ENCODE measurements at places on chromosomes 2 and 18.

GRCh38 chr18:23503963-23504344 lies 643 bp downstream of the RMC1 start:
- peak; percentile 27 for DNase-seq

DNA sequence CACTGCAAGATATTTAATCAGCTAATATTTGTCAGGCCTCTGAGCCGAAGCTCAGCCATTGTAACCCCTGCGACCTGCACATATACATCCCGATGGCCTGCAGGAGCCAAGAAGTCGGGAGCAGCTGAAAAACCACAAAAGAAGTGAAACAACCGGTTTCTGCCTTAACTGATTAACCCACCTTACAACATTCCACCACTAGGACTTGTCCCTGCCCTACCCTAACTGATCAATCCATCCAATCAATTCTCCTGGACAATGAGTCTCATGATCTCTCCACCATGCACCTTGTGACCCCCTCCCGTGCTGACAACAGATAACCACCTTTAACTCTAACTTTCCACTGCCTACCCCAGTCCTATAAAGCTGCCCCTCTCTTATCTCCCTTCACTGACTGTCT lies 945.4 kb upstream of the GYPC start:
- no peak for DNase-seq

DNA sequence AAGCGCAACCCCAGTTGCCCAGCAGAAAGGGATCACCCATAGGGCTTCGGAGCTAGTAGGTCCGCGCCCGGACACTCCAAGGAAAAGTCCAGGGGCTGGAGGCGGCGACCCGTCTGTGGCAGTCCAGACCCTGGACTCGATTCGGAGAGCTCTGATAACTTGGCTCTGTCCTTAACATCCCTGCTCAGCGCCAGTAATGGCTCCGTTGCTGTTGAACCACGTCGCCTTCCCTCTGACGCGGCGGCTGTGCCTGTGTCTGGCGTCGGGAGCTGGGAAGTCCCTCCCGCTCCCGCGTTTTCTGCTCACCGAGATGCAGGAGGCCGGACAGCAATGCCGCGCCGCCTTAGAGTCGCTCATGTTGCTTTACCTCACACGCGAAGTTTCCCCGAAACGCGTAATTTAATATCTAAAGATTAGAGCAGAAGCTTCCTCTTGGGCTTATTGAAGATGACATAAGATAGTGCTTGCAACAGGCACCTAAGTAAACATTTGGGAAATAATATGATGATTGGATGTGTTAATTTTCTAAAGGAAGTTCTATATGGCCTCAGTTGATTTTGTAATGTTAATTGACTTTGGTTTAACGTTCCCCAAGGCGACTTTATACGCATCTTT lies 1.3 kb upstream of the ZBTB14 start:
- DNase-seq = peak; percentile 76

DNA sequence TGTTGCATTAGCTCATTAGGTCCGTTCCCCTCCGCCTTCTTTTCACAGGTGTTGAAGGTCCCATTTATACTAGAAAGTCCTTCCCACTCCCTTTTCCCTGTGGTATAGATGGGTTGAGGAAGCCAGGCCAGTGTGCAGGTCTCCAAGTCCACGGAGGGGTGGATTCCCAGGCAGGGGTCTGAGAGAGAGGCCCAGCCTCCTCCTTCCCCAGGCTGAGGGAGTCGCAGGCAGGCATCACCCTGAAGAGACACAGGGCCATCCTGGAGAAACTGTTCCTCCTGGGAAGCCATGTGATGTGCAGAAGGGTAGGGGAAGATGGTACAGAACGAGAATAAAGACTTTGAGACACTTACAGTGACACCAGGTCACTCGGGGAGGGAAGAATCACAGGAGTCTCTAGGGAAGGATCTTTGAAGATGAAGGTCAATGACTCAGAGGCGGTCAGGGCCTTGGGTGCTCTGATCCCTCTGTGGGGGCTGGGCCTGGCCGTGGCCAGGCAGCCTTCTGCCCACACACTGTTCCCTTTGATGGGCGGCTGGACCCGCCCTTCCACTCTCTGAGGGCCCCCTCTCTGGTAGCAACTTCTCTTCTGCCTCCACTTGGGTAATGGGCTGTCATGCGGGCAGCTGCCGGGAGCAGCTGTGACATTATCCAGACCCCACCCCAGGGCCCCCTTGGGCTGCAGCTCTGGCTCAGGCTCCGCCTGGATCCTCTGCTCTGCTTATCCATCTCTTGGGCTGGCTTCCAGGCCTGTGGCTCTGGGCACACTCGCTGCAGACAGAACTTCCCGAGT lies 45.1 kb downstream of the RHOB start:
- no peak for DNase-seq

- no peak for DNase-seq
Measured at GRCh38 chr18:6207941-6208340, 206.8 kb downstream of the L3MBTL4 start.

DNA sequence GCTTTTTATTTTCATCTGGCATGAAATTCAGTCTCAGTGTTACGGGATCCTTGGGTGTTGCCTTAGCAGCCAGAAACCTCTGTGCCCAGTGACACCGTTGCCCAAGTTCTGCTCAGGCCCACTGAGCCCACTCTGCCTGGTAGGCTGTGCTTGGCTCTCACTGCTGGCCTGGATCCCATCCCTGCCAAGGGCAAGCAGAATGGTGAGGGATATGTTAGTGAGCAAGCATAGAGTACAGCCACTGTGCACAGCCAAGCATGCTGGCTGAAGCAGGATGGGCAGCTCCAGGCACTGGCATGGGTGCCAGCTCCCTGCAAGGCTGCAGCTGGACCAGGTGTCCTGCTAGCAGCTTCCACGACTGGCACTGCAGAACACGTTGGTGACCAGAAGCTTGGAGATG lies 194.7 kb upstream of the TFPI start:
- DNase-seq = no peak

- peak; percentile 52 for DNase-seq
Measured at GRCh38 chr2:190838492-190838910, 42.1 kb upstream of the GLS start.

DNA sequence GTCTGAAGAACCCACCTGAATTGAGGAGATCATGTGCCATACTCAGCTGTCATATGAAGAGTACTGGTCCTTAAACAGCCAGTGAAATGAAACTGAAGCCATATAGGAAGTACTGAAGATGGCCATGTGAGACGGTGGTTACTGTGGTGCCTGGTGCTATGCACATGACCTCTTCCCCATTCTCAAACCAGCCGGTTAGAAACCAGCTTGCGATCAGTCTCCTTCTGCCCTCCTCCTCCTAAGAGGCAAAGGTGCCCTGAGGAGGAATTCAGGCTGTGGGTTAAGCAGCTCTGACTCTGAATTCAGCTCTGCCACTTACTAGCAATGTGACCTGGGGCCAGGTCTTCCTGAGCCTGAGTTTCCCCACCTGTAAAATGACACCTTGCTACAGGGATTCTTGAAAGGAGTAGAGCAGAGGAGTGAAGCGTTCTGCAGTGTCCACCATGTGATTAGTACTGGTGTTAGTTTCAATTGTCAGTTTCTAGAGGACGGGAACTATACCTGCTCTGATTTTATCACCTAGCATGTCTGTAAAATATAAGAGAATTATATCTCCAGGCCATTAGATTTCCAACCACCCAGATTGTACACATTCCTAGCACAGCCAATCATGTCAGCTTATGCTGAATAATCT lies 5.1 kb downstream of the FECH start:
- no peak for DNase-seq

DNA sequence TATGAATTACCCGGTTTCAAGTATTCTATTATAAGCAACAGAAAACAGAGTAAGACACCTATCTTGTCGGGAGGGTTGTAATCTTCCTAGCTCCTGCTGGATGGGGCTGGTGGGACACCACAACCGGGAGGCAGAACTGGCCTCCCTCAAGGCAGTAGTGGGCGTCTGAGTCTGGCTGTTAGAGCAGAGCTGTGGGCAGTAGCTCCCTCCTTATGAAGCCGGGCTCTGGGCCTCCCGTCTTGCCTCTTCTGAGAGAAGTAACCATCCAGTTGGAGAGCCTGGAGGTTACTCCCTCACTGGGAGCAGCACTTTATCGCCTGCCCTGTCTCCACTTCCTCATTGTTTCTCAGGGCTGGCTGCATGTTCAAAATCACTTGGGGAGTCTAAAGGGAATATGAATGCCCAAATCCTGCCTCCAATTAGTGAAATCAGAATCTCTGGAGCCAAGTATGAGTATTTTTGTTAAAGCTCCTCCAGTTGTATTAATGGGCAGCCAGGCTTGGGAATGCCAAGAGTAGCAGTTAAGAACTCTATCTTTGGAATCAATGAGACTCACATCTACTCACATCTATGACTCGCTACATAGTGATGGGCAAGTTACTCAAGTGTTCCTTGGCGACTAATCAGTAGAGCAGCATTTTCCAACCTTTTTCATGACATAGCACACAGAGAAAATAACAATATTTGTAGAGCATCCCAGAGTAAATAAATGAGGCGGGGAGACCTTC lies 27.3 kb upstream of the NRP2 start:
- DNase-seq = no peak

- DNase-seq = no peak
Measured at GRCh38 chr2:217839073-217839749, 163.6 kb downstream of the TNS1 start.

- DNase-seq = no peak
Measured at GRCh38 chr2:237254369-237254861, 159.5 kb downstream of the COL6A3 start.

DNA sequence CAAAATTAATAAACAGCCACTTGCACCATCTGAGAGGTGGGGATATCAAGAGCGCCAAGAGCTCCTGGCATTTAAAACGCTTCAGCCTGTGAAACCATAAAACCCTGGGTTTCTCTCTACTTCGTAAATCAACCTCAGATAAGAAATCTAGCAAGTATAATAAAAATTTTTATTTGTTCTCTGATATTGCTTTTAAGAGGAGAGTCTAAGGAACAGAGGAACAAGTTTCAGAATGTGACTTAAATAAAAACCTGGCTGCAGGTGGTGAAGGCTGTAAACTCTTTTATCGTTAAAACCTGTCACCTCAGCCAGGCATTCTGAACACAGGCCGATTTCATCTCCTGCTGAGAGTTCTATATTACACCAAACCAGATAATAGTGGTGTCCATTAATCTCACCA lies 9.9 kb downstream of the DYTN start:
- no peak for DNase-seq

DNA sequence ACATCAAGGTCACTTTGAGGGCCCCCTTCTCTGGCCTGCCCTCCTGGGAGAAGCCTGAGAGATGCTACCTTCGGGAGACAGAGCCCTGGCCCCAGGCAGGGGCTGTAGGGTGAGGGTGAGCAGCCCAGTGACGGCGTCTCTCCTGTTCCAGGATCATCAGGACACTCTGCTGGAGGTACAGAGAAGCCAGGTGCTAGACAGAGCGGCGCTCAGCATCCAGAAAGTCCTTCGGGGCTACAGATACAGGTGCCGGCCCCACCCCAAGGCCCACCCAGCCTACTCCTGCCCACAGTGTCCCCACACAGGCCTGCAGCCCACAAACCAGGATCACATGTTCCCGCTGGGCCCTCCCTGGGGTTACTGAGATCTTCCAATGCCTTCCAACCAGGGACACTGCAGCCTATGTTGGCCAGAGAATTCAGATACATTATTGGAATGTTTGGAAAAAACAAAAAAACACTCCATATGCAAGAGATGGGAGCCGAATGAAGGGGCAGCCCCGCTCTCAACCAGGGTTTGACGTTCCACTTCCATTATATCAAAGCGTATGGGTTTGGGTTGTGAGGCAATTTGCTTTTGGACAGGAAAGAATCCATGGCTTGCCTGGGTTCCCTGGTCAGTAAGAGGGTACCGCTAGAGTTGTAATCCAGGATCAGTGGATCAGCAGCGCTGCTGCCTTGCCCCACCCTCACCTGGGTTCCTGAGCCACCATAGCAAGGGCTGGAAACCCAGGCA lies 49.5 kb upstream of the GPR17 start:
- no peak for DNase-seq

GRCh38 chr2:196263181-196263747 lies 91.9 kb upstream of the STK17B start:
- DNase-seq = no peak

GRCh38 chr2:109260886-109261700 lies 132.1 kb downstream of the SH3RF3 start:
- DNase-seq = no peak

DNA sequence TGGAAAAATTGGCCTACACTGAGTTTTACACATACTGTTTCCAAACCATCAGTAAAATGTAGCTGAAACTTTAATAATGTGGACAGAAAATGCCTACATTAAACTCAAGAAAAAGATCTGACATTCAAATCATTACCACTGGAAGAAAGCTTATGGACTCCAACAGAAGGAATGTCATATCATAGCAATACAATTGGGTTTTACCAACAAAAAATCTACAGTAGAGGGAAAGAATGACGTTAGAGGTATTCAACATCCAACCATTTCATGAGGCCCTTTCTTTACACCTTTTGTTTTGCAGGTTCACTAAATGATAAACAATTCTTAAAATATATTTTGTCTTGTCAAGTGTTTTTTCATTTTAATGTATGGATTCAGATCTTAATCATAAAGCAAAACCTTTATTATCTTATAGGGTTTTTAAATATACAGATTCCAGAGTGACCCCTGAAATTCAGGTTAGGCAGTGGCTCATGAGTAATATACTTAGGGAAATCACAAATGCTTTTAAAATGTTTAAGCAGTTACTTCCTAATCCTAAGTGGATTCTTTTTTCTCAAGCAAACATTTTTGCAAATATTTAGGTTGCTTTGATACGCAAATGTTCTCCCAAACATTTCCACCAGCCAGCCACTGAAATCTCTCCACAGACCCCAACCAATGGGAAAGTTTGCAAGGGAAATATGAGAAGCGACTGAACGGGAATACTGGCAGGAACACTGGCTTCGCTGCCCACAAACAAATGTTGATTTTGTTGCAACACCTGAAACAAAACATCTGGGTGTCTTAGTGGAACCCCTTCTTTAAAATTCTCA lies 168.7 kb downstream of the TCF4 start:
- DNase-seq = no peak

- DNase-seq = no peak
Measured at GRCh38 chr2:18156002-18156401, 277.5 kb downstream of the KCNS3 start.

DNA sequence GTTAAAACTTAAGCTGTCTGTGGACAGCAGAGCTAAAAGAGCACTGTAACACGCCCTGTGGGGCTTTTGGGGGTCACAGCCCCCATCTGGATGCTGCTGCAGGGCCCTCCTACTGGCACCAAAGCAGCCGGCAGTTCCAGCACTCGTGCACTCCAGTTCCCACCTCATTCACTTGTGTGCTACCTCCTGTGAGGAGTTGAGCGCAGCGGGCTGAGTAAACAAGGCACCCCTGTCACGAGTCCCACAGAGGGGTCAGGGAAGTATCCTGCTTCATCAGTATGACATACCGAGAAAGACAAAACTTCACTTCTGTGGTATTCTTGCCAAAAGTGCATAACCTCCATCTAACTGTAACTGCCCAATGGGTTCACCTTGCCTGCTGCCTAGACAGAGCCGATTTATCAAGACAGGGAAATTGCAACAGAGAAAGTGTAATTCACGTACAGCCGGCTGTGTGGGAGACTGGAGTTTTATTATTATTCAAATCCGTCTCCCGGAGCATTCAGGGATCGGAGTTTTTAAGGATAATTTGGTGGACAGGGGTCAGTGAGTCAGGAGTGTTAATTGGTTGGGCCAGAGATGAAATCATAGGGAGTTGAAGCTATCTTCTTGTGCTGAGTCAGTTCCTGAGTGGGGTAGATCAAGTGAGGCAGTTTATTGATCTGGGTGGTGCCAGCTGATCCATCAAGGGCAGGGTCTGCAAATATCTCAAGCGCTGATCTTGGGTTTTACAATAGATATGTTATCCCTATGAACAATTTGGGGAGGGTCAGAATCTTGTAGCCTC lies 41.6 kb downstream of the TMEM17 start:
- no peak for DNase-seq

GRCh38 chr2:61173116-61173515 lies 11.1 kb downstream of the C2orf74 start:
- DNase-seq = no peak
